ENCODE measurements at places on chromosomes 7 and 10.

GRCh38 chr10:22228167-22228938 lies 10.5 kb upstream of the EBLN1 start:
- peaks cover 5% of the 10 kb centered on the region for H3K4me1 ChIP-seq
- H3K36me3 ChIP-seq: no peaks in the 10 kb centered on the region
- H3K27ac ChIP-seq: peak overlapping the region; percentile 34
- H3K4me3 ChIP-seq: peak overlapping the region; percentile 82
- no peaks in the 10 kb centered on the region for H3K27me3 ChIP-seq

DNA sequence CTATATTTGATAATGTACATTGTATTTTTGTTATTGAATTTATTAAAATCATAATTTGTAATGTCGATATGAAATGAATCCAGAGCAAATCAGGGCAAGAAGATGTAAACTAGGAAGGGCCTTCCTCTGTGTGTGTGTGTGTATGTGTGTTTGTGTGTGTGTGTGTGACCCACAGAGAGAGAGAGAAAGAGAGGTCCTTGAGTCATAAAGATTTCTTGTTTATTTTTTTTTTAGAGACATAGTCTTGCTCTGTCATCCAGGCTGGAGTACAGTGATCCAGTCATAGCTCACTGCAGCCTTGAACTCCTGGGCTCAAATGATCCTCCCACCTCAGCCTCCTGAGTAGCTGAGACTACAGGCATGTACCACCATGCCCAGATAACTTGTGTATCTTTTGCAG lies 50.7 kb downstream of the INPP5F start:
- no peaks in the 10 kb centered on the region for H3K36me3 ChIP-seq
- no peaks in the 10 kb centered on the region for H3K4me1 ChIP-seq
- DNase-seq: no peak
- H3K27me3 ChIP-seq: no peaks in the 10 kb centered on the region
- no peak overlapping the region for H3K27ac ChIP-seq

DNA sequence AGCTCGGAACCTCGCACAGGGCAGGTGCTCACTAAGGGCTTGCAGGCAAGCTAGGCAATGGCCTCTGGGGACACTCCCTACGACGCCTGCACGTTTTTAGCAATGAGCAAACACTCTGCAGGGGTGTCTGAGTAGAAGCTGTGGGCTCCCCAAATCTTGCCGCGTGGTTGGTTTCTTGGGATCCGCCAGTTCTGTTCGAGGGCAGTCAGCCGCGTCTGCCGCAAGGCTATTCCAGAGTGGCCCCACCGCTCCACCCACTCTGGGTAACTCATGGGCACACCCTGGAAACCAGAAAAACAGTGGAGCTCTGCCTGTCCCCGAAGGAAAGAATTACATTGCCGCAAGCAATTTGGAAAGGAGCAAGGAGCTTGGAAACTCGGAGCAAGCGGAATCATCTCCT lies 189.3 kb upstream of the LYZL2 start:
- no peak overlapping the region for H3K4me3 ChIP-seq
- H3K36me3 ChIP-seq: no peaks in the 10 kb centered on the region
- H3K27ac ChIP-seq: no peak overlapping the region
- no peaks in the 10 kb centered on the region for H3K27me3 ChIP-seq

- H3K27me3 ChIP-seq: no peaks in the 10 kb centered on the region
- DNase-seq: no peak
- peaks cover 10% of the 10 kb centered on the region for H3K4me1 ChIP-seq
- H3K36me3 ChIP-seq: no peaks in the 10 kb centered on the region
These were observed 97.9 kb downstream of the WDR11 start for GRCh38 chr10:120948889-120949608.

DNA sequence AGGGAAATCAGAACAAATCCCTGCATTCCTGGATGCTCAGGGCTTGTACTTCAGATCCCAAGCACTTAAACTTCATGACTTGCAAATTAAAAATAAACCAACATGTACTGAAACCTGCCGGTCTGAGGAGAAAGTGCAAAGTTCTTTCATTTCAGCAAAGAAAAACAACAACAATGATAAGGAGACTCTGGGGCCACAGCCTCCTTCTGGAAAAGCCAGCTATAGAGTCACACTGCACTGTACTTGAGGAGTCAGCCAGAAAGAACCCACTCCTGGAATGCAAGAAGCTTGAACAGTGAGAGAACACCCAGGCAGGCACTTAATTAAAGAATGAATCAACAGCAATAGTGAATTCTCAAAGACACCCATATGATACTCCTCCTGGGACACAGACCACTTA lies 49.7 kb upstream of the TM9SF3 start:
- no peak overlapping the region for H3K4me3 ChIP-seq
- no peaks in the 10 kb centered on the region for H3K4me1 ChIP-seq

- no peaks in the 10 kb centered on the region for H3K27me3 ChIP-seq
- H3K27ac ChIP-seq: no peak overlapping the region
- H3K4me1 ChIP-seq: peaks cover 4% of the 10 kb centered on the region
These were observed 180.6 kb upstream of the AGR3 start for GRCh38 chr7:17062151-17063044.

- peaks cover 13% of the 10 kb centered on the region for H3K4me1 ChIP-seq
- no peak for DNase-seq
- no peak overlapping the region for H3K4me3 ChIP-seq
- no peaks in the 10 kb centered on the region for H3K27me3 ChIP-seq
- no peaks in the 10 kb centered on the region for H3K36me3 ChIP-seq
These were observed 323.6 kb downstream of the GFRA1 start for GRCh38 chr10:115949282-115949844.

DNA sequence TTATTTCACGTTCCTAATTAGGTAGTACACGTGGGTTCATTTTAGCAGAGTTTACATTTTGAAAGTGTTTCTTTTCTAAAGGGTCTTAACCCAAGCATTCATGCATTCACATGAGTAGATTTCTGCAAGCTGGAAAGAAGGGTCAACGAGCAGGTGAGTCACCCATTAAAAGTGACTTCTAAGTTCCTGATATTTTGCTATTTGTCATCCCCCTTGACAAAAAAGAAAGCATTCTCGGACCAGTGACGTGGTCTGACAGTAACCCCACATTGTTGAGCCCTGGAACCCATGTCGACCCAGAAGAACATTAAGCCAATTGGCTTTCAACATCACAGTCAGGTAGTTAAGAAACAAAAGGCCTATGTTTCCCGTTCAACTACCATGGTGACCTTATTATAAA lies 49.6 kb downstream of the ABCB5 start:
- no peaks in the 10 kb centered on the region for H3K4me1 ChIP-seq
- DNase-seq: no peak
- H3K27me3 ChIP-seq: no peaks in the 10 kb centered on the region
- H3K4me3 ChIP-seq: no peak overlapping the region

GRCh38 chr10:17088118-17088806 lies 41.3 kb downstream of the CUBN start:
- no peaks in the 10 kb centered on the region for H3K27me3 ChIP-seq
- H3K27ac ChIP-seq: no peak overlapping the region
- H3K36me3 ChIP-seq: no peaks in the 10 kb centered on the region

- no peak within 1 kb of the TSS for H3K27ac ChIP-seq
- no peaks in the 10 kb centered on the region for H3K4me1 ChIP-seq
- no peaks in the 10 kb centered on the region for H3K36me3 ChIP-seq
- no peak for DNase-seq
- H3K27me3 ChIP-seq: peaks cover 66% of the 10 kb centered on the region
- no peak within 1 kb of the TSS for H3K4me3 ChIP-seq
These were observed at the start of gene LRRTM3 for GRCh38 chr10:66925896-66926715. TSS of gene LRRTM3 (plus strand) at chr10:66926036.

DNA sequence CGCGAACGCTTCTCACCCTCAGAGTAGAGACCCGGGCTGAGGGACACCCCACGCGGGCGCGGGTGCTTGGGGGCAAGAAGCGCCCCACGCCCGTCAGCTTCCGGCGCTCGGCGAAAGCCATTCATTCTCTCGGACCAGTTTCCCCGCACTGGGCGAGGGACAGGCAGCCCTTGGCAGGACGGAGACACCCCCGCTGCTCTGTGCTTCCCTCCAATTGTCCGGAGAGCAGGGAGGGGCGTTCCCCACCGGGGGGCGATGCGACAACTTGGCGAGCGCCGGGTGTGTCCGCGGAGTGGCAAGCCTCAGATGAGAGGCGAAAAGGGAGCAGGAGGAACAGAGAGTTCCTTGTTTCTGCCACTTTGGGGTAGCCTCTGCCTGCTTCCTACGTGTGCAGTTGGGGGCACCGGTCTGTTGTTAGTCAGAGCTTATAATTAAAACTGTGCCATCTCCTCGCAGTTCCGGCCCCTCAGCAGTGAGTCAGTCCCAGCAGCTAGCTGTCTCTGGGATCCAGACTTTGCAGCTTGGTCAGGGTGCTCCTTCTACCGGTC lies 1.7 kb downstream of the GPR158 start:
- H3K4me3 ChIP-seq: no peak overlapping the region
- no peaks in the 10 kb centered on the region for H3K36me3 ChIP-seq
- no peak for DNase-seq
- peaks cover 85% of the 10 kb centered on the region for H3K27me3 ChIP-seq
- no peak overlapping the region for H3K27ac ChIP-seq
- H3K4me1 ChIP-seq: no peaks in the 10 kb centered on the region

DNA sequence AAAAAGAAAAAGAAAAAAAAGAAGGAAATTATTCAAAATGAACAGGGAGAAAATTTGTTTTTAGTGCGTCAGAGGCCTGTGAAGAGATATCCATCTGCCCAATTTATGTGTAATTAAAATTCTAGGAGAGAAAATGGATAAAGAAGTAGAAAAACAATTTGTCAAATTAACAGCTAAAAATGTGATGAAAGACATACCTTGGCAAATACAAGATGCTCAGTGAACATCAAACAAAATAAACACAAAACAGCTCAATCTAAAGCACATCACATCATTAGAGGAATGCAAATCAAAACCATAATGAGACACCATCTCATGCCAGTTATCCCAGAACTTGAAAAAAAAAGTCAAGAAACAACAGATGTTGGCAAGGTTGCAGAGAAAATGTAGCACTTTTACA lies 472.8 kb downstream of the PAXIP1 start:
- no peaks in the 10 kb centered on the region for H3K36me3 ChIP-seq
- H3K27ac ChIP-seq: no peak overlapping the region
- H3K27me3 ChIP-seq: no peaks in the 10 kb centered on the region
- H3K4me3 ChIP-seq: no peak overlapping the region

GRCh38 chr7:2834748-2835441 lies 9.2 kb downstream of the GNA12 start:
- peaks cover 65% of the 10 kb centered on the region for H3K36me3 ChIP-seq
- H3K4me1 ChIP-seq: peaks cover 7% of the 10 kb centered on the region
- H3K27me3 ChIP-seq: no peaks in the 10 kb centered on the region
- DNase-seq: no peak
- no peak overlapping the region for H3K4me3 ChIP-seq

DNA sequence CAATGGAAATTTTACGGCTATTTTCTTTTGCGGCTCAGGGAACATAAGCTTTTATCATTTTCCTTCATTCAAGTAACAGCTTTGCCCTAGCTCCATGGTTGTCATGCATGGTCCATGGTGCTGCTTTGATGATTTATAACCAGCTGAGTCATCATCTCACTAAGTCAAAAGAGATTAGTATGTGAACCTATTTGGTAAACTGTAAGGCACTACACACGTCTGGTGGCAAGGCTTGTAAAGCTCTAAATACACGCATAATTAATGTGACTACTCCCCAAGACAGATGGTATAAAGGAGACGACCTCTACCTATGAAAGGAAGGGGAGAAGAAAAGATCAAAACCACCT lies 340.2 kb downstream of the KCNMA1 start:
- no peaks in the 10 kb centered on the region for H3K36me3 ChIP-seq
- no peak for DNase-seq
- H3K27me3 ChIP-seq: no peaks in the 10 kb centered on the region
- peaks cover 21% of the 10 kb centered on the region for H3K4me1 ChIP-seq

DNA sequence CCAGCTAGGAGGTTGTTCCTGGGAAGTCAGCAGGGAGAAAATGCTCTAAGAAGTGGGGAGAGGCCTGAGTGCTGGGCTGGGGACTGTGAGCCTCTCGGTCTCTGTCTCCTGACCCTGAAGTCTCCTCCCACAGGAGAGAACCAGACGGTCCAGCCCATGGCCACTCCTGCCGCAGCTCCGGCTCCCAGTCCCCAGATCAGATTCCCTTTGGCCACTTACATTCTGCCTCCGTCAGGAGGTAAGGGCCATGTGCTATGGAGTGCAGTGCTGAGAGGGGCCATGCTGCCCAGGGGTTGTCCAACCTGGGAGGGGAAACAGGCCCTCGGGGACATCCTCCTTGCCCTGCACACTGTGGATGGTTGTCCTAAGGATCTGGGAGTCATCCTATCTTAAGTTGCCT lies 21.3 kb upstream of the ZNF467 start:
- no peak for DNase-seq
- no peaks in the 10 kb centered on the region for H3K36me3 ChIP-seq
- H3K4me1 ChIP-seq: no peaks in the 10 kb centered on the region
- no peak overlapping the region for H3K4me3 ChIP-seq
- H3K27me3 ChIP-seq: peaks cover 8% of the 10 kb centered on the region
- no peak overlapping the region for H3K27ac ChIP-seq

GRCh38 chr7:126760914-126761577 lies 491.7 kb downstream of the GRM8 start:
- H3K4me1 ChIP-seq: no peaks in the 10 kb centered on the region
- H3K36me3 ChIP-seq: no peaks in the 10 kb centered on the region
- H3K4me3 ChIP-seq: no peak overlapping the region

DNA sequence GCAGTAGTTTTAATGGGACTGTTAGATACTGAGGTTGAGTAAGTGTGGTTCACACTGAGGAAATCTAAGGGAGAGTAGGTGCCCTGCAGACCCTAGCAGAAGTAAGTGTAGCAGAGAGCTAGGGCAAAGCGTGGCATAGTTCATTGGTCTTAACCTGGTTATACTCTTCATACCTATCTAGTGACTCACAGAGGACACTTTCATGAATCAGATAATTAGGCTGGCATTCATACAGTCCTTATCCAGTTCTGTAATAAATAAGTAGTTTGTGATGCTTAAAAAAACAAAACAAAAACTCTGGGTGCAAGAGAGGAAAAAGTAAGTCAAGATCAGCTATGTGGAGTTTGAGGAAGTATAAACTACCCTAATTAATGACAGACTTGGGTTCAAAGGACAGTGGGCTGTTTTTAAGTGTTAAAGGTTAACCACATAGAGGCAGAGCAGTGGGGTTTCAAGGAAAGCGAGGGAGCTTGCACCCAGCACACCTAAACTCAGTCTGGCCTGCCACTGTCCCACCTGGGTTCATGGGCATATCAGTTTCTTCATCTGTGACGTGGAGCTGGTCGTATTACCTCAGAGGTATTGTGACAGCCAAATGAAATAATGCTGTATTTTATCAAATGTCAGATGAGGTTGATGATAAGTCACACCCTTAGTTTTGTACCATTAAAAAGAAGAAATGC lies 27.1 kb downstream of the LMTK2 start:
- no peaks in the 10 kb centered on the region for H3K36me3 ChIP-seq
- no peaks in the 10 kb centered on the region for H3K27me3 ChIP-seq
- no peak for DNase-seq
- H3K4me3 ChIP-seq: no peak overlapping the region

DNA sequence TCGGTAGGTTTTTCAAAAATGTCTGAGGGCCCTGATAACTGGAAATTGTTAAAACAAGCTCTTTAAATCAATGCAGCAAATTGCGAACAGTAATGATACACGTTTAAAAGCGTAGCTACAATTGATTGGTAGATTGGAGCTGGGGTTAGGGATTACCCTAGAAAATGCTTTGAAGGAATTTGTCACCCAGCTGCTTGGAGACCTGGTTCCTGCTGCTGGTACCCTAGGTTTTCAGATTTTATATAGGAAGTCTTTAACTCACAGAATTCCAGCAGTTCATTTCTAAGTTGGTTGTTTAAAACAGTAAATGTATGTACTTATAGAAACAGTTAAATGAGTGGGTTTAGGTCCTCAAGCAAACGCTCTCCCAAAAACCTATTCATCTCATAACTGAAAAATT lies 1.5 kb downstream of the HECTD2 start:
- DNase-seq: no peak
- no peaks in the 10 kb centered on the region for H3K36me3 ChIP-seq
- no peaks in the 10 kb centered on the region for H3K27me3 ChIP-seq
- H3K4me1 ChIP-seq: no peaks in the 10 kb centered on the region
- no peak overlapping the region for H3K4me3 ChIP-seq
